ENCODE measurements at places on chromosomes 6 and 20.
A peak's percentile ranks its signal among the peaks of the same experiment; 100 is the strongest.

GRCh38 chr6:130778946-130779657 lies 48.1 kb upstream of the SMLR1 start:
- DNase-seq = no peak

DNA sequence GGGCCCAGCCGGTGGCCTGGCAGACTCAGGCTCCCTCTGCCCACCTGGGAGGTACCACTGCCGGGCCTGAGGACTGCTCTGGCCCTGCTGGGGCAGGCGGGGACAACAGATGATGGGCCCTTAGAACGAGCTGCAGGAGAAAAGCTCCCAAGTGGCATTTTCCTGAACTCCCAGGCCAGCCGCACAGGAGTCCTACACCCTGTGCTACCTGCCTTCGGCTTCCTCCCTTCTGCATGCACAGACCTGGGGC lies 41.3 kb downstream of the DSTN start:
- DNase-seq = no peak

GRCh38 chr20:1934156-1934555 lies 38.9 kb downstream of the SIRPA start:
- DNase-seq = no peak

DNA sequence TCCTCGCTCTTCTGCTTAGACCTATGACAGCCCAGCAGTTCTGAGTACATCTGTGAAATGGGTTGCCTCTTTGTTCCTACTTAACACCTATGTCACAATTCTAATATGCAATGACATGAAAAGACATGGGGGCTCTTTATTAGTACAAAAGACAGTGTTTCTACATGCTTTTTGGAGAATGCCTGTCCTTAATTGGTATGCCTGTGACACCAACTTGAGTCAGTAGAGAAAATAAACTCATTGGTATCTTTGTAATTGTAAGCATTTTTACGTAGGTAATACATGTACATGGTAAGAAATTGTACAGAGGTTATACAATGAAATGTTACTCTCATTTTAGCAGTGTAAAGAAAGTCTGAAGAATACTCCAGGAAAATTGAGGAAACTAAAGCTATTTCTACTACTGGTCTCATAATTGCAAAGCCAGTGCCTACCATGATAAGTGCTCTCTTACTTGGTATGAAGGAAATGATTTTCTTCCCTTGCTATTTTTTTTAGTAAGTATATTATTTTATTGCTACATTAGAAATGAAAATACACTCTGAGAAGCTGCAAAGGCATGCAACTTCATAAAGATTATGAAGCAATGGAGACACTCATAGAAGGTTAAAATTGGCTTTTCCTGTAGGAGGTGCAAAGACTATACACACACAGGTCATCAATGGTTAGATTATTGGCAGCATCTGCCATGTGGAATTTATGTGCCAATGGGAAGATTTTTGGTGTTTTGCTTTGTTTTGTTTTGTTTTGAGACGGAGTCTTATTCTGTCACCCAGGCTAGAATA lies 4.9 kb upstream of the EEF1A1 start:
- DNase-seq = no peak

GRCh38 chr6:43517505-43518357 lies 842 bp downstream of the POLR1C start:
- no peak for DNase-seq

DNA sequence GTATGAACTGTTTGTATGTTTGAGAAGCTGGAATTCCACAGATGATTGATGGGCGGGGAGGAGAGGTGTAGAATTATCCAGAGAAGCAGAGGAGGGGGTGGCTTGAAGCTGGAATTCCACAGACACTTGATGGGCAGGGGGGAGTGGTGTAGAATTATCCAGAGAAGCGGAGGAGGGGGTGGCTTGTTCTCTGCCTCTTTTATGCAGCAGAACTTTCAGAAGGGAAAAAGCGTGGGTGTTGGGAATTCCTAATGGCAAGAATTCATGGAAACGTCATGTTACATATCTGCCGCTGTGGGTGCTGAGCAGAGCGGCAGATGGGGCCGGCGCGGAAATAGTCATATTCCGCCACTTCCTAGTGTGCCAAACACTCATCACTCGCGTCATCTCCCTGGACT lies 167.9 kb upstream of the KCNG1 start:
- no peak for DNase-seq

DNA sequence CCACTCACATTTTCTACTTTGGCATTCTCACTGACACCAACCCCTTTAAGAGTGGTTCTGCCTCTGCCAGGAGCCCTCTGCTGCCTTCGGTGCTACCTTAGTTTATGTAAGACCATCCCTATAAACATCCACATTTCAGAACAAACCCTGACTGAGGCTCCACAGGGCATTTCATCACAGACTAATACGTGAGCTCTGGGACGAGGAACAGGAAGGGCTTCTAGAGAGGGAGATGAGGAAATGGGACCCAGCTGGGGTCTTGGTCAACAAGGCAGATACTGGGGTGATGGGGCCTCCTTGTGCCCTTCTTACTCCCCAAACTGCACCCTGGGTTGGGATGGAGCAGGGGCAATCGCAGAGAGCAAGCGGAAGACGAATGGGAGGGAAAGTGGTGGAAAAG lies 86.5 kb upstream of the FYN start:
- no peak for DNase-seq

DNA sequence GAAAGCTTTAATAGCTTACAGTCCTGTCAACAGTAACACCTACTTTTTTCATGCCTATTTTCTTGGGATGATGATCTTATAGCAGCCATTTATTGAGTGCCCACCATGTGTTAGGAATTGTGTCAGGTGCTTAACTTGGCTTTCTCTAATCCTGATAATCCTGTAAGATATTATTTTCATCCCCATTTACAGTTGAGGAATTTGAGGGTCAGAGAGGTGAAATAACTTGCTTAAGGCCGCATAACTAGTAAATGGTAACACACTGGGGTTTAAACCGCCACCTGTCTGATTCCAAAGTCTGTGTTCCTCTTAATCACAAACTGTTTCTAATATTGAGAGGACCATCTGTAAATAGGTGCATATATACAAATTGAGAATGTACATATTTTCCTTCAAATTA lies 55.5 kb downstream of the NCOA3 start:
- DNase-seq = no peak

GRCh38 chr6:71298459-71298858 lies 9.8 kb downstream of the OGFRL1 start:
- DNase-seq = no peak

GRCh38 chr20:50541606-50542041 lies 31.4 kb downstream of the PTPN1 start:
- no peak for DNase-seq

DNA sequence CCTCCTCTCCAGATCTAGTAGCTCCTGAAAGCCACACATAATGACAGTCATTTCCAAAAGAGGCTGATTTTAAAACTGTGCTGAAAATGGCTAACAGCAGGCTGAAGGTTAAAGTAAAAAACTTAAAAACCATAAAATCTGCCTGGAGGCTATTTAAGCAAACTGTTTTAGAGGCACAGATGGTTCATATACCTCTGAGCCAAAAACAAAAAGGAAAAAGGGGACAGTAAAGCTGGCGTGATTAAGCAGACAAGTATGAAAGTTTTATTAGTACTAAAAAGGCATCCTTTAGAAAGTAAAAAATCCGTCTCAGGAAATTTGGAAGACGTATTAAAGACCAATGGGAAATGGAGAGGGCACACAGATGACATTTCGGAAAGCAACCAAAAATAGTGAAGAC lies 55.8 kb downstream of the SOBP start:
- no peak for DNase-seq

DNA sequence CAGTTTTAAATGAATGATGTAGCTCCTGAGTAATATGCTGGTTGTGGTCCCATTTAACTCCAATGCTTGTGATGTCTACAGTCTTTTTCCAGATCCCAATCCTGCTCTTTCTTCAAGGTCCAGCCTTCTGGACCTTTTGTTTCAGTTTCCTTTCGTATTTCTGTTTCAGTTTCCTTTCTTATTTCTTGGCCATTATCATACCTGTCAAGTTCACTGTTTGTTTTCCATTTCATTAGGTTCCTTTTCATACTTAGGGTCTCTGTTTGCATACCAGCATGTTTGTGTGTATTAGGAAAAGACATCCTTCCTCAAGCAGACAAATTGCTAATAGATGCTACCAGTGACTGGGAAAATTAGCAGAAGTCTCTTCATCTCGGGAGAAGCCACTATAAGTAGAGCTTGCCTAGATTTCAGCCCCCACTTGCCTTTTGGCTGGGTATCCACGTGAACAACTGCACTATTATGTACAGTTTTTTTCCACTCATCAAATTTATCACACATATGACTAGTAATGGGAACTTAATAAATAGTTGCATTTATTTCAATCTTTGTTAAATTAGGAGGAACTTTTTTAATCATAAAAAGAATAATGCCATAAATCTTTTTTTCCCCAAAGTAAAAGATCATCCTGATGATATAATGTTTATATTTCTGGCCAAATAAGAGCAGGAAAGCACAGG lies 583.4 kb downstream of the BCKDHB start:
- DNase-seq = no peak

DNA sequence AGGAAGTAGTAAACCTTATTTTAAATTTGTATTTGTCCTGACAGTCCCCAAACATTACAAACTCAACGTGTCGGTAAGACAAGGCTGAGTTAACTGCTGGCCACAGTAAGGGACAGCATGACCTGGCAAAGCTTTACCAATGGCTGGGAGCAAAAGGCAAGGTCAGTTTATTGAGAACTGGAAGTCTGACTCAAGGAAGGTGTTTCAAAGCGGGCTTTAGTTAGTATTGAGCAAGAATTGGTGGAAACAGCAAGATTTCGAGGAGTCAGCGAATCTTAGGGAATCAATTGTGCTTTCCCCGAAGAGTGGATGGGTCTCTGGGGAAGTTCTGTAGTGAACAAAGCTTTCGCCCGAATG lies 885 bp upstream of the GZF1 start:
- DNase-seq = no peak

GRCh38 chr6:125747589-125748405 lies 1.6 kb upstream of the HEY2 start:
- peak; percentile 17 for DNase-seq

DNA sequence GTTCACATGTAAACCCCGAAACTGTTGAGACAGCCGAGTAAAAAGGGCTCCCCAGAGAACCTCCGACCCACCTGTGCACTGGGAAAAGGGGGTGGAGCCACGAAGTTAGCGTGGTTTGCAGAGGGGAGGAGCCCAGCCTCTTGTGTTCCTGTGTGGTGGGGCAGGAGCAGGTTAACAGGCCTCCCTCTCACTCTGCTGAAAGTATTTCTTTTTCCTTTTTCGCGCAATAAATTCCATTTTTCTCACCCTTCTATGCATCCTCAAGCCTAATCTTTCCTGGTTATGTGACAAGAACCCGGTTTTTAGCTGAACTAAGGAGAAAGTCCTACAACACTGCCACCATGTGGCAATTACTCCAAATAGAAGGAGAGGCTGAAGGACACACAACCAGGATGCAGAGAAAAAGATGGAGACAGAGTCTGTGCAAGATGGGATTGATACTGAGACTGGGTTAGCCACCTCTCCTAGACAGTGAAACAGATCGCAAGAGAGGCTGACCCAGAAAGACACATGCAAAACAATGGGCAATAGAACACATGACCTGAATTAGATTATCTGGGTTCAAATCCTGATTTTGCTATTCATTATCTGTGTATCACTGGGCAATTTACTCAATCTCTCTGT lies 168.7 kb upstream of the PRSS16 start:
- peak; percentile 55 for DNase-seq

GRCh38 chr6:100171533-100172321 lies 177.7 kb upstream of the MCHR2 start:
- no peak for DNase-seq

DNA sequence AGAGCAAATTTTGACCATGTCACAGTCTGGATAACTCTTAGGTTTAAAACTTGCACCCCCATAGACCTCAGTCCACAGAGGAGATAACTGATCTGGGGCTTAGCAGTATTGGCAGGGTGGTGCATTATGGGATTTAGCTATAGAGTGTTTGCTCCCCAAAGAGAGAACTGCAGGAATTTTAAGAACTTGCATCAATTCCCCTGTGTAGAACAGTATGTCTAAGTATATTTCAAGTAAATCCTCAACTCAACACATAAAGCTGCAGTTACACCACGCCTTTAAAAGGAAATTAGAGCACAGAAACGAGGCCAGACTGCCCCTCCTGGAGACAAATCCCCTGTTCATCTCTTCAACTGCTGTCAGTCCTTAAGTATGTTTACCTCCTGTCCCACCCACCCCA lies 144.9 kb downstream of the TRMT11 start:
- DNase-seq = no peak

DNA sequence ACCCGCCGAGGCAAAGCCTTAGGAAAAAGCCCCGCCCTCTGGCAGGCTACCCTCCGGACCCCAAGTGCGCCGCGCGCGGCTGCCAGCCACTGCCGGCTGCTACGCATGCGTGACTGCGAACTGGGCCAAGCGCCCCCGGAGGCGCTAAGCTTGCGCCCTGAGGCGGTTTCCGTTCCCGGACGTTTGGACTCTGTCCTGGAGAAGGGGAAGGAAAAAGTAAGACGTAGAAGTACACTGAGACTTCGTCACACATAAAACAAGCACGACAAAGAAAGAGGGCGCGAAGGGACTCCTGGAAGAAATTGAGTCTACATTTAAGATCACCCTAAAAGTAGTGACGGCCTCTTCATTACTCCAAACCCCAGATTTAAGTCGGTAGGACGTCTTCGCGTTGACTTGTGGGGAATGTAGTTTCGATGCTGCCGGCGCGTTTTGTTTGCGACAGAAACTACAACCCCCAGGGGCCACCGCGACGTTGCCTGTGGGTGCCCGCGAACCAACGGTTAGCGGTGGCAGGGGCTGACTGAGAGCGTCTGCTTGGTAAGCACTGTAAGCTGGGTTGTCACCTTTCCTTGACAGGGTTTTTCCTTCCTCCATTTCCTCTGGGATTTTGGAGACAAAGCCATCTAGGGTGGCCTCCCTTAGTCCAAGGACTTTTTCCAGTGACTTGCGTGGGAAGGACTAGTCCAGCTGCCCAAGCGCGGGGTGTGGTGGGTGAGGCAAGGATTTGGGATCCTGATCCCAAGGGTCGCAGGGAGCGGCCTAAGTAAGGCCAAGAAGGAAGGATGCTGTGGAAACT lies at the start of gene CEP57L1:
CEP57L1 (plus strand) TSS at position 472 of the 799 bp plus-strand sequence. CDS start 49,715 bp downstream, outside the sequence.
- peak; percentile 92 for DNase-seq

DNA sequence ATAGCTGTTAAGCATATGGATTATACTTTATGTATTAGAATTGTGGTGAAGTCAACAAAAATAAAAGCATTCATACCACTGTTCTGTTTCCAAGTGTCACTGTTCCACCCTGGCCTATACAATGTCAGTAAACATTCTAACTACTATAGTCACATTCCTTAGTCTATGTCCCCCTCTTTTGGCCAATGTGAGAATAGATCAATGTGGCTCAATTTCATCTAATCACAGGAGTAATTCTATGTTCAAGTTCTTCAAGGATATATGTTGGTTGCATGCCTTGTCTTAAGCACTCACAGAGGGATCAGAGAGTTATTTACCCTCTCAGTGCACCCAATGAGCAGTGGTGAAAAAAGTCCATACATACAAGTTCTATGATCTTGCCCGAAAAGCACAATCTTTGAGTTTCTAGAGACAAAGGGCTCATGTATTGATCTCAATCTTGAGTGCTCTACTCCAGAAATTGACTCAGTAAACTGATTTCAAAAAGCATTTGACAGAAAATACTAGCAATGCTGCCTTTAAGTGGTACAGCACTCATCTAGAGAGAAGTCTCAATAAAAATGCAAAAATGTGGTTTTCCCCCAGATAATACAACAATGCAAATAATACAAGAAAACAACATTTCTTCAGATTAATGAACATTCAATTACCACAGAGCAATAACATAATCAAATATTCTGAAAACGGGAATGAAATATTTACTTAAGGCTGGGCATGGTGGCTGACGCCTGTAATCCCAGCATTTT lies 16.5 kb downstream of the SMLR1 start:
- DNase-seq = no peak

GRCh38 chr6:125307964-125308615 lies 6.3 kb upstream of the HDDC2 start:
- no peak for DNase-seq
